ENCODE measurements at places on chromosomes 3 and 15. TPM values are rescaled to one million over a fixed set of nuclear protein-coding genes. Genes with fewer than 3 reads are reported as not detected.
A peak's percentile ranks its signal among the peaks of the same experiment; 100 is the strongest.

DNA sequence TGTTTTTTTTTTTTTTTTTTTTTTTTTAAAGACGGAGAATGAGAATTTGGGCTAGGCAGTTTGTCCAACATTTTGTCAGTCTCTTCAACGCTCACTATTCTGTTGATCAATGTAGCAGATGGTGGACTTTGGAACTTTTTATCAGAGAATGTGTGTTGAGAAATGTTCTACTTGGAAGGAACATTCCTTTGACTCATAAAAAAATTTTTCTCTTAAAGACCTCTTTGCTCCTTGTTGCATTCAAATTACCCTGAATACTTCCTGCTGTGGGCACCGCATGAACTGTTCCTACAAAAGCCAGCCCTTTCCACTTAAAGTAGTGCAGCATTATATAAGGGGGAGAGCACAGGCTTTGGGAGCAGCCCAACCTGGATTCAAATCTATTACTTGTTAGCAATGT lies 182.9 kb downstream of the AKAP13 start:
- DNase-seq, result peak; percentile 60

The BSN gene
- 0.68 TPM for total RNA-seq

DNA sequence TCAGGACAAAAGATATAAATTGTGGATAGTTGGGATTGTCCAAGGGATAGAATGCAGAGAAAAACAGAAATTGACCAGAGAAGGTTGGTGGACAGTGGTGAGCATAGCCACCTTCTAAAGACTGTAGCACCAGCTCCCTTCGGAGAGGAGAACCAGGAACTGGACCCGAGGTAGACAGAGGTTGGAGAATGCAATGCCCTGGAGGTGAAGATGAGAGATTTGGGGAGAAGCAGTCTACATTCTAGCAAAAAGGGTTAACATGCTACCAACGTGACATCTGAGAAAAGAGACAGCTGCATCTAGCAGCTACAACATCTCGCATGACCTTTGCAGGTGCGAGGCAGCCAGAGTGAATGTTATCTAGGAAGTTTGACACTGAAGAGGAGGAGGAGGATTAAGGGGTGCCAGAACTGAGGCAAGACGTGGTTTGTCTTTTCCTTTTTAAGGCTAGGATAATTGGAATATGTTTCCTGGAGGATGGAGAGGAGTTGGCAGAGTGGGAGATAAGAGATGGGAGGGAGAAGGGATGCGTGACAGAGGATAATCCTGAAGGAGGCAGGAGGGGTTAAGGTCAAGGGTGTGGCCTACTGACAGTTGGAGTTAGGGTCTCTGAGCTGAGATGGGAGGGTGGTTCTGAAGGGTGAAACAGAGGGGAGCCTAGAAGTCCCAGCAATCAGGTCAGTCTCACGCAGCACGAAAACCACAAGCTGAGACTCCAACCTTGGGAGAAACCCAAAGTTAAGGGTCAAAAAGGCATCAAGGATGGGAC lies 103.7 kb upstream of the NR2E3 start:
- DNase-seq, result no peak

The ABI3BP gene
- total RNA-seq, result 87.5 TPM

- DNase-seq, result no peak
Observed at GRCh38 chr3:119856695-119857094, 74.8 kb downstream of the NR1I2 start.

DNA sequence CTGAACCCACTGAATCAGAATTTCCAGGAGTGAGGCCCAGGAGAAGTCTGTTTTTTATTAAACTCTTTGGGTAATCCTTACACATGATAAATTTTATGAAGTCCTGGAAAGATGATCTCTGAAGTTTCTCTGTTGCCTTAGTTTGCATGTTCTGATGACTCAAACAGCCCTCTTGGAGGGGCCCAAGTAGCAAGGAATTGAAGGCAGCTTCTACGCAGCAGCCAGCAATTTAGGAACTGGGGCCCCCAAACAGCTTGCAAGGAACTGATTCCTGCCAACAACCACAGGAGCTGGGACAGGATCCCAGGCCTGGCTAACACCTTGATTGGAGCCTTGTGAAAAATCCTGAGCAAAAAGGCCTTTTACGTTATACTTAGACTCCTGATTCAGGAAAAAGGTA lies 5.4 kb upstream of the ACP3 start:
- no peak for DNase-seq

DNA sequence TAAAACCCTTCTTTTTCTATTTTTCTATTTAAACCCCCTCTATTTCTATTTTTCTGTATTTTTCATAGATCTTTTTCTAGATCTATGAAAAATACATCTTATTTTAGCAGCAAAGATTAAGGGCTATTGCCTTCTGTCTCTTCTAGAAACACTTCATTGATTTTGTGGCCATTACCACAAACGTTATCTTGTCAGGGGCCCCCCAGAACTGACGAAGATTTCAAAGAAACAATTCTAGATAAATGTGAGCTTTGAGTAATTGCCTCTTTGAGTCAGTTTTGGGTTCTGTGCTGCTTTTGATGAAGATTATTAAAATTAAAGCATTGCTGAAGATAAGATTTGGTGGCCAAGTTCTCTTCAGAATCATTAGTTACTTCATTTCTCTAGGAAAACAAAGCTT lies 279.6 kb upstream of the PEX5L start:
- no peak for DNase-seq

DNA sequence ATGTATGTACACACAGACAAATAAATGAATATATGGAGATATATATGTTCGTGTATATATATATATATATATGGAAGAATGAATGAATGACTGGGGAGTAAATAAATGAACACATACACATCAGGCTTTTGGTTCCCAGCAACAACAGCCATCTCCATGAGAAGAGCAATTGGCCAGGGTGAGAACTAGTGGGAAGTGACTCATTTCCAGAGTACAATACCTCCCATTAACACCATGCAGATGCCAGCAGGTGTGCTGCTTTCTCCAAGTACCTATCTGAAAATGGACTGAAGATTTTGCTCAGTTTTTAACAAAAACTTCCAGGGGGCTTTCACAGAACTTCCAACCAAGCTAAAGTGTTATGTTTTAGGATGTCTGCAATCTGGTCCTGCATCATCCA lies 179.8 kb upstream of the SLC2A2 start:
- no peak for DNase-seq

DNA sequence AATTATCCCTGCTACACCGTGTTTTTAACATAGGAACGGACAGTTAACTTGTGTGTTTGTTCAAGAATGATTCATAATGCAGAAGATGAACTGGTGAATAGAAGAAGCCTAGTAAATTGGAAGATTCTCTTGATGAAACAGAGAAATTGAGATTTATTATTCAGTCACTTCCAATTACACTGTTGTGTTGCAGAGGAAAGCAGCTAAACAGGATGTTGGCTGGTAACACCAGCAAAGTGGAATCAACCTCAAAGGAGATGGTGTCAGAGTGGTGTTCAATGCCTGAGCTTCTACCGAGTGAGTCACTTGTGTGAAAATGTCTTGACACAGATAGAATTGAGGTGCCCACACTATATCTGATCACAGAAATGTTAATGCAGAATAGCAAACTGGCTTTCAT lies 399.6 kb downstream of the LPP start:
- DNase-seq, result no peak

- no peak for DNase-seq
Observed at GRCh38 chr3:134144694-134145093, 106.0 kb downstream of the RYK start.

The EIF4E3 gene
- total RNA-seq, result 11.4 TPM

The RASGRP1 gene
- 7.5 TPM for total RNA-seq

The ZNF660 gene
- total RNA-seq, result 3.7 TPM

The ARL6IP5 gene
- total RNA-seq, result 105 TPM

The LRRC15 gene
- total RNA-seq, result 1.2 TPM

The CCDC54 gene
- not detected for total RNA-seq

DNA sequence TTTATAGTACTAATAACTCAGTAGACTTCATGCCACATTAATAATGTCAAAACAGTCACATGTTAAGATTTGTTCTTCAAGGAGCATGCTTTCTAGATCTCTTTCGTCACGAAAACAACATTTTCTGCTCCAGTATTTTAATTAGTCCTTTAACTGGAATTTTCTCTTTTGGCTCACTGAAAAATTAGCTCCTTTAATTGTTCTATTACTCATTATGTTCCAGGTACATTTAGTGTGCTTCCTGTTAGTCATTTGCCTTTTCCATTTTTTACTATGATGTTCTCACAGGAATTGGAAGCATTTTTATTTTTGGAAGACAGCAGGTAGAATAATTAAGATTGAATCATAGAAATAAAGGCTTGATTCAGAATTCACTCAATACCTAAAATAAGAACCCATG lies 111.2 kb downstream of the SLC9A9 start:
- no peak for DNase-seq

GRCh38 chr3:69082361-69082760 lies 2.2 kb upstream of the UBA3 start:
- DNase-seq, result no peak

The SLC51A gene
- 2.8 TPM for total RNA-seq

- DNase-seq, result no peak
Observed at GRCh38 chr3:5198986-5199731, 11.7 kb downstream of the EDEM1 start.

DNA sequence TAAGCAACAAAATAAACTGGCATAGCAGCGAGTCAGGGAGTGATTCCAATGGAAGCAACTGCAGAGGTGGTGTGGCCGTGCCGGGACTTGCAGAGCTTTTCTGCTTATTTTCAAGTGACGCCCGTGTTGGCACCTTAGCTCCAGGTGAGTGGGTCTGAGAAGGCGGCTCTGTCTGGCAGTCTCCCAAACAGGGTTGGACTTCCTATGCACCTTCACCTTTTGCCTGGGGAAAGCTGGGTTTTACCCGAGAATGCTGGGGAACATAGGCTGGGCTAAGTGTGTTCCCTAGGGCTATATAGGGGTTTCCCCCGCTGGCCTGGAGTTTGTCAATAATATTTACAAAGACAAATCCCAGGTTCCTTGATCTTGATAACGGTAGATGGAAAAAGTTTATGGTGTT lies 179.9 kb upstream of the TBL1XR1 start:
- DNase-seq, result no peak

GRCh38 chr3:15427182-15427880 lies at the start of the genes EAF1 and METTL6:
Gene EAF1, plus strand, starts transcription at chr3:15427598. Its CDS starts 182 bp downstream, at chr3:15427780.
Gene METTL6, minus strand, starts transcription at chr3:15427544. Its CDS starts 1,033 bp downstream, at chr3:15426511.
- DNase-seq, result peak; percentile 85

DNA sequence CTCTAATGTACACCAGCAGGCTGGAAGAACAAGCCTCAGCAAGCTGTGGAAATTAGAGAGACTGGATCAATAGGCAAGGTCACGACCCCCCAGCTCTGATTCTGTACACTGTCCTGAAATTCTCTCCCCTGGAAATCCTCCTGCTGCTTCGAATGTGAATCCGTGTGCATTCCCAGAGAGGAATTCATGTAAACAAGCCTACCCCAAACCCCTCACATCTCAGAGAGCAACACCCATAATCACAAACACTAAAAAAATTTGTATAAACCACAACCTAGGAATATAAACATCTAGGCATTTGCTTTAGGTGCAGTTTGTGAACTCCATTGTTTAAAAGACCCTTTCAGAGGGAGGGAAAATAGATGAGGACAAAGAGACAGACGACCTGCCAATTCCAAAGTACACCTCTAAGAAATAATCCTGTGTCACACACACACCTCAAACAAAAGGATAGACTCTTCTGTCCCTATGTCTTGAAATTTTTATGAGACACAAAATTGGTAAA lies 325.2 kb downstream of the WDR72 start:
- DNase-seq, result no peak
